ENCODE measurements at places on chromosomes 7 and 10. TPM values are rescaled to one million over a fixed set of nuclear protein-coding genes. Genes with fewer than 3 reads are reported as not detected.

- H3K4me1 ChIP-seq, result no peaks in the 10 kb centered on the region
- no peaks in the 10 kb centered on the region for H3K27me3 ChIP-seq
- DNase-seq, result no peak
- H3K27ac ChIP-seq, result no peak overlapping the region
- H3K4me3 ChIP-seq, result no peak overlapping the region
- H3K36me3 ChIP-seq, result no peaks in the 10 kb centered on the region
Observed at GRCh38 chr7:87570178-87570577, 30.5 kb downstream of the ABCB1 start.

DNA sequence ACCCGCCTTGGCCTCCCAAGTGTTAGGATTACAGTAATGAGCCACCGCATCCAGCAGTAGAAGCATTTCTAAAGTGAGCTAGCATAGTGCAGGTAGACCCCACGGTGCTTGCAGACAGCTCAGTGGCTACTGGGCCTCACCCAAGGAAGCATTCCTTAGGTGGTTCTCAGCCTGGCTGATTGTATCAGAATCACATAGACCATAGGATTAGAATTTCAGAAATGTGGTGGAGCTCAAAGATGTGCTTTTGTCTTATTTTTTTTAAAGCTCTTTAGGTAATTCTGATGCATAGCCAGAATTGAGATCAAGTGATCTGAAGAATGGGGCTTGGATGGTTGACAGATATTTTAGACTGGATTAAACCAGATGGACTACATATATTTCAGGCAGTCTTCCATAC lies 10.9 kb downstream of the ANLN start:
- no peaks in the 10 kb centered on the region for H3K36me3 ChIP-seq
- H3K4me3 ChIP-seq, result no peak overlapping the region
- no peak overlapping the region for H3K27ac ChIP-seq
- no peak for DNase-seq
- no peaks in the 10 kb centered on the region for H3K4me1 ChIP-seq

DNA sequence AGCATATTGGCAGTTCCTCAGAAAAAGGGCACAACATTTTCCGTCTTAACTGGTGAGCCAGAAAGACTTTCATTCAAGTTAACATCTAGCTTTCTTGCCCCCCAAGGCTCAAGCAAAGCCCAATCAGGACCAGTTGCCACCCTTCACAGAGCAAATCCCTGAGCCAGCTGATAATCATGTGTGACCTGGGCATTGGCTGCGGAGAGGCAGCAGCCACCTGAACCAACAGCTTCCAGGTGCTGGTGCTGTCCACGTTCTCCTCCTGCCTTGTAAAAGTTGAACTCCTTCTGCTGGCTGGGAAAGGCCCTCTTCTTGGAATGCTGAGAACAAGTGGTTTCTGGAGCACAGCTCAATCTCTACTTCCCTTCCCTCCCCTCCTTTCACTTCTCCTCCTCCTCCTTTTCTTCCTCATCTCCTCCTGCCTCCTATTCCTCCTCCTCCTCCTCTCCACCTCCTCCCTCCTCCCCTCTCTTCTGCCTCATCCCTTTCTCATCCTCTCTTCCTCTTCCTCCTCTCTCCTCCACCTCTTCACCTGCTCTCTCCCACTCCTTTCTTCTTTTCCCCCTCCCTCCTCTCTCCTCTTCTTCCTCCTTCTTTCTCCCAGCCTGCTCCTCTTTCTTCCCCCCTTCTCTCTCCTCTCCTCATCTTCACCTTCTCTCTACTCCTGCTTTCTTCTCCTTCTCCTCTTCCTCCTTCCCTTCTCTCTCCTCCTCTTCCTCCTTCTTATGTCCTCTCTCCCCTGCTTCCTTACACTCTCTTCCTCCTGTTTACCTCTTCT lies 140.6 kb downstream of the JCAD start:
- H3K27me3 ChIP-seq, result peaks cover 3% of the 10 kb centered on the region
- no peak overlapping the region for H3K4me3 ChIP-seq
- no peaks in the 10 kb centered on the region for H3K36me3 ChIP-seq
- H3K4me1 ChIP-seq, result no peaks in the 10 kb centered on the region

DNA sequence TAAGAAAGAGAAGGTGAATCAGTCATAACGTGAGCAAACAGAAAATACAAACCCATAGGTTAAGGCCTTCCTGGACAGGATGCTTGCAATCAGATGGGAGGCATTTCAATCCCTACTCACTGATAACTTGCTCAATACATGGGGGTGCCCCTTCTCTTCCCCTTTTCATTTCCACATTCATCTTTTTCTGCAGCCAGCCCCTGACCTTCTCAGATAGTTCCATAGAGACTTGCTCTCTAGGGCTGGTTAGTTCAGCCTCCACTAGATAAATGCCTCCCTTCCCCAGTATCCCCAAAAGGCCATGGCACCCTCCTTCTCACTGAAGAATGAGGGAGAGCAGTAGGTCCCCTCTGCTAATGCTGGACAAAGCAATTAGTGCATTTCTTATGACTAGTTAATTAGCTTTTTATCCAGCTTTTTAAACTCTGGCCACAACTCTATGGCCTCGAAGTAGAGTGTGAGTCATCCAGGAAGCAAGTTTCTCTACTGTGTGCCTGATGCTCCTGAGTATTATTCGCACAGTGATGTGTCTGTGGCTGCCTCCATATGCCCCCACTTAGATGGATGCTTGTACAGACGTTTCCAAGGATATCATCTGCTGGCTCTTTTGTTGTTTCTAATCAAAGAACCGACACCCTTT lies 12.7 kb downstream of the CHN2 start:
- no peak overlapping the region for H3K27ac ChIP-seq
- H3K27me3 ChIP-seq, result no peaks in the 10 kb centered on the region
- no peak overlapping the region for H3K4me3 ChIP-seq
- no peaks in the 10 kb centered on the region for H3K36me3 ChIP-seq

DNA sequence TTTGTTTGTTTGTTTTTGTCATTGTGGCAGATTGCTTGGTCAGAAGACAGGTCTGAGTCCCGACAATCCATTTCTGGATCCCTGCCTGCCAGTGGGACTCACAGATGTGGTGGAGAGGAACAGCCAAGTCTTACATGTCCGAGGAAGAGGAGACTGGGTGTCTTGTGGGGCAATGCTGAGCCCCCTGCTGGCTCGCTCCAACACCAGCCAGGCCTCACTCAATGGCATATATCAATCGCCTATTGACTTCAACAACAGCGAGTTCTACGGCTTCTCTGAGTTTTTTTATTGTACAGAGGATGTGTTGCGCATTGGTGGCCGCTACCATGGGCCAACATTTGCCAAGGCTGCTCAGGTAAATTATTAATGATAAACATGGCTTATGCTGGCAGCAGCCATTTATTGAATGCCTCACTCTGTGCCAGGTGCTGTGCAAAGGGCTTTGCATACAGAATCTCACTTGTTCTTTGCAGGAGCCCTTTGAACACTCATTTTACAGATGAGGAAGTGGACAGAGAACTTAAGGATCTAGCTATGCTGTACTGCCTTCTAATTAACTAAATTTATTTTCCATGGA lies 33.3 kb downstream of the COX15 start:
- H3K27ac ChIP-seq, result no peak overlapping the region
- H3K4me1 ChIP-seq, result no peaks in the 10 kb centered on the region
- DNase-seq, result no peak
- H3K27me3 ChIP-seq, result no peaks in the 10 kb centered on the region
- H3K4me3 ChIP-seq, result no peak overlapping the region

DNA sequence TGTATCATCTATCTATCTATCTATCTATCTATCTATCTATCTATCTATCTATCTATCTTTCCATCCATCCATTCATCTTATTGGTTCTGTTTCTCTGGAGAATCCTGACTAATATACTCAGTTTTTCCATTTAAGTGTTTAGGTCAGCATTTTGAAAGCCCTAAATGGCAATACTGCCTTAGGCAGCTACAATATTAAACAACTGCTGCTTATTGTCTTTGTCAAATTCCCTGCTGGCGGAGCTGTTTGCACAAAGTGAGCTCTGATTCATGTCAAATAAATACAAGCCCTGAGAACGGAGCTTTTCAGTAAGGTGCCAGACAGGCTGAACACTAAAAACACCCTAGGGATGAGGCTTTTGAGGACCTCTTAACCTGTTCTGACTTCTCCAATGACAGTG lies 7.1 kb upstream of the KLHL7 start:
- no peak for DNase-seq
- H3K27me3 ChIP-seq, result no peaks in the 10 kb centered on the region
- H3K4me3 ChIP-seq, result no peak overlapping the region
- peaks cover 3% of the 10 kb centered on the region for H3K4me1 ChIP-seq
- no peak overlapping the region for H3K27ac ChIP-seq
- H3K36me3 ChIP-seq, result no peaks in the 10 kb centered on the region

- no peaks in the 10 kb centered on the region for H3K4me1 ChIP-seq
- no peak for DNase-seq
- H3K36me3 ChIP-seq, result no peaks in the 10 kb centered on the region
- no peak overlapping the region for H3K27ac ChIP-seq
Observed at GRCh38 chr10:33095867-33096815, 138.1 kb upstream of the ITGB1 start.

DNA sequence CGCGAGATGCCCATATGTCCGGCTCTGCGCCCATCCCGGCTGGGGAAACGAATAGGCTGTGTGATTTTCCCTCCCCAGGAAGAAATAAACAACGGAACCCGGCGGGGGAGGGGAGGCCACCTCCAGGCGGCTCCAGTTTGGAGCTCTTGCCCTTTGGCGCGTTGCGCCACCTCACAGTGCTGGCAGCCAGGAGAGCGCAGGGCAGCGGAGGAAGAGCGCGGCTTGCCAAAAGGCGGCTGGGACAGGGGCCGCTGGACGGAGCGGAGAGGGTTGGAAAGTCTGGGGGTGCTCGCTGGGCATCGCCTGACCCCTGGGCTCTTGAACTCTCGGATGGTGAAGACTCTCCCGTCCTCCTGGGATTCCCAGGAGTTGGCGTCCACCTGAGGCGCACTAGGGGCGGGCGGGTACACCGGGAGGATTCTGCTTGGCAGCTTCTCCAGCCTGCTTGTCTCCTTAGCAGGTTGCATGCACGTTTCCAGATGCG lies 5.3 kb upstream of the NEUROG3 start:
- no peaks in the 10 kb centered on the region for H3K4me1 ChIP-seq
- H3K27ac ChIP-seq, result no peak overlapping the region
- DNase-seq, result no peak

DNA sequence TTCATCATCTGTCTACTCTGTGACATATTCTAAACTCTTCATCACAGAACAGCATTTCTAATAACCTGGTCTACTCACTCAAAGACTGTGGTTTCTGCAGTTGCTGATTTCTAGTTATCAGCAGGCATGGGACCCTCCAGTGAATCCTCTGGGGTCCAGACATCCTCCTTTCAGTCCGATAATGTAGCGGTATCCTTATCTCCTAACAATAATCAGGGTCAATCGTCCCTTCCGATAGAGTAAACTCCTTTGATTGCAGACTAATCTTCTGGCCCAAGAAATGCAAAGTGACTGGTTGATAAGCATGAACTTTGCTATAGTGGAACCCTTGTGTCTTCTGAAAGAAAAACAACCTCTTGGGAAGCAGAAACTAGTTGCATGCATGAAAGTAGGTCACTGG lies 1209.8 kb upstream of the CELF2 start:
- no peak for DNase-seq
- H3K27me3 ChIP-seq, result no peaks in the 10 kb centered on the region
- H3K4me3 ChIP-seq, result no peak overlapping the region
- H3K27ac ChIP-seq, result no peak overlapping the region
- no peaks in the 10 kb centered on the region for H3K36me3 ChIP-seq
- H3K4me1 ChIP-seq, result no peaks in the 10 kb centered on the region

GRCh38 chr7:28407651-28408050 lies 4.7 kb upstream of the CREB5 start:
- H3K4me1 ChIP-seq, result no peaks in the 10 kb centered on the region
- DNase-seq, result no peak
- no peaks in the 10 kb centered on the region for H3K36me3 ChIP-seq
- H3K27me3 ChIP-seq, result peaks cover 56% of the 10 kb centered on the region
- H3K4me3 ChIP-seq, result no peak overlapping the region

GRCh38 chr10:26780793-26781601 lies 79.8 kb downstream of the ABI1 start:
- no peaks in the 10 kb centered on the region for H3K36me3 ChIP-seq
- peak overlapping the region; percentile 52 for H3K27ac ChIP-seq
- H3K4me3 ChIP-seq, result no peak overlapping the region
- peaks cover 30% of the 10 kb centered on the region for H3K4me1 ChIP-seq
- DNase-seq, result peak; percentile 59
- no peaks in the 10 kb centered on the region for H3K27me3 ChIP-seq

DNA sequence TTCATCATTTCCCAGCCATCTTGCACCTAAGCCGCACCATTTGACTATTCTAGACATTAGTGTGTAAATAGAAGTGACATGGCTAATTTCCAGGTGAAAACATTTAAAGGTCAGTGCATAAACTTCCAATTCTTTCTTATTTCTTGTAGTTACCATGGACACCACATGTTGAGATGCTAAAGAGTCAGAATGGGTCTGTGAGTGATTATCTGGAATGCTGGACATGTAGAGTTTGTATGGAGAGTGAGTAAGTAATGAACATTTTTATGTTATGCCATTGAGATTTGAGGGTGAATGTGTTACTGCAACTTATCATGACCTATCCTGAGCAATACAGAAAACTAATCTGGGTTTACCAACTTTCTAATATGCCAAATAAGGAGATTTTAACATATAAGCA lies 60.4 kb downstream of the MEOX2 start:
- H3K27me3 ChIP-seq, result no peaks in the 10 kb centered on the region
- no peaks in the 10 kb centered on the region for H3K4me1 ChIP-seq
- H3K4me3 ChIP-seq, result no peak overlapping the region

DNA sequence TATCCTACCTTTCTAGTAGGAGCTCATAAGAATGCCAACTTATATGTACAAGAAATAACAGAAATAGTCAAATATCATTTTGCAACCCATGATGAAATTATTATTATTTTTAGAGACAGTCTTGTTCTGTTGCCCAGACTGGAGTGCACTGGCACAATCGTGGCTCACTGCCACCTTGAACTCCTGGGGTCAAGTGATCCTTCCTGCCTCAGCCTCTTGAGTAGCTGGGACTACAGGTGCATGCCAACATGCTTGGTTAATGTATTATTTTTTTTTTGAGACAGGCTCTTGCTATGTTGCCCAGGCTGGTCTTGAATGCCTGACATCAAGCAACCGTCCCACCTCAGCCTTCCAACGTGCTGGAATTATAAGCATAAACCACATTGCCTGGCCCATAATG lies 44.8 kb downstream of the TNPO3 start:
- no peak overlapping the region for H3K27ac ChIP-seq
- peaks cover 23% of the 10 kb centered on the region for H3K4me1 ChIP-seq
- H3K36me3 ChIP-seq, result peaks cover 23% of the 10 kb centered on the region
- no peak overlapping the region for H3K4me3 ChIP-seq

The NUTM2E gene
- not detected for total RNA-seq

The COL26A1 gene
- total RNA-seq, result 14.8 TPM

The SEMA3C gene
- total RNA-seq, result 36.2 TPM

The CALHM3 gene
- total RNA-seq, result not detected

The GIMAP4 gene
- total RNA-seq, result 0.24 TPM

The ING3 gene
- 10.7 TPM for total RNA-seq

The NPSR1 gene
- total RNA-seq, result not detected

The CLDN3 gene
- 11.0 TPM for total RNA-seq

The ASZ1 gene
- total RNA-seq, result not detected

All from cardiac muscle cell (in vitro differentiated cells and primary cell).